Esophagus squamous epithelium (tissue), 5 donors: ENCODE measurements at places on chromosomes 5 and 9.

GRCh38 chr5:180281706-180282105 lies 10.2 kb downstream of the MAPK9 start:
- no peak for DNase-seq

- no peak for DNase-seq
Measured at GRCh38 chr5:17180864-17181723, 36.3 kb upstream of the BASP1 start.

GRCh38 chr5:106374956-106375355 lies 1295.8 kb downstream of the EFNA5 start:
- DNase-seq: no peak

- DNase-seq: no peak
Measured at GRCh38 chr5:134777366-134777765, 18.8 kb downstream of the DDX46 start.

GRCh38 chr9:95506428-95506677 lies 10.4 kb downstream of the PTCH1 start:
- no peak for DNase-seq

DNA sequence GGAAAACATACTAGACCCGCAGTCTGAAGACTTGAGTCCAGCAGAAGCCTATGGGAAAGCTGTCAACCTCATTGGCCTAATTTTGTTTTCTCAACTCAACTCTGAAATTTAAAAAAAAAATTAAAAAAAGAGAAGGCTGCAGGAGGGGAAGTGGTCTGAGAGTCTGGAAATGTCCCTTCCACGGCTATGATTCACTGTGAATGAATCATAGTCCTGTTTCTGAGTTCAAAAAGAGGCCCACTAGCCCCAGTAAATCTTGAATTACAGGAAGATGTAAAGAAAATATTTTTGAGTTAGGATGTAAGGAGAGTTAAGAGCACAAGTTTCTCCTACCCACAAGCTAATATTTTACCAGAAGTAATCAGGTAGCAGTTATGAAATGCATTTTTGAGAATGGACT lies 565.5 kb upstream of the DMAC1 start:
- DNase-seq: no peak

DNA sequence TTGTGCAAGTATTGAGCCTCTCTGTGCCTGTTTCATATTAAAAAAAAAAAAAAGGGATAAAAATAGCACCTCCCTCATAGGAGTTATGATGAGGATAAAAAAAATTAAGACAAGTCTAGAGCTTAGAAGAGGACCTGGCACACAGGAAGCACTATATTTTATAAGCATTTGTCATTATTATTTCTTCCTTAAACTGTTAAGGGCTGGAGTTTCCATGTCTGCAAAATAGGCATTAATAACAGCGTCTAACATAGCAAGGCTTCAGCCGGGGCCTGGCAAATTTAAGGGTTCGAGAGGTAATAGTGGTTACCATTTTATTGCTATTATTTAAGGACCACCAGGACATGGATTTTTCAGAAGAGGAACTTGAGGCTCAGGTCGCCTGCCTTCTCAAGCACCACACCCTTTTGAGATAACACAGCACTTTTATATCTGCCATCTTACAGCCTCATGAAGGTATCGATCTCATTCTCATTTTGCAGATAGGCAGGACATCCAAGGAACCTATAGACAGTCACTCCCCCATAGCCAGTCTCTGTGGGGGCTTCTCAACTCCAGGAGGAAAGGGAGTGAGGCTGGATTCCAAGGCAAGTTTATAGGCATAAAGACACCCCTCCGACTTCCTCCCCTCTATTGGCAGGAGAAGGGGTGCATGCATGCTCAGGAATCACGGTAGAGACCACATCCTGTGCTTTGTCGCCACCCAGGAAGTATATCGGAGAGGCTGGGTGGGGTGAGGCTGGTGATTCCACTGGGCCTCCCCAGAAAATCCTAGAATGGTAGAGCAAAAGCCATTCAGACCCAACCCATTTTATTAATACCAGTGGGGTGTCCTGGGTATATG lies 2.4 kb downstream of the ANXA6 start:
- DNase-seq: no peak

GRCh38 chr9:127446713-127447415 lies 4.3 kb downstream of the RPL12 start:
- no peak for DNase-seq

GRCh38 chr5:176906126-176906525 lies 7.0 kb upstream of the HK3 start:
- no peak for DNase-seq
